ENCODE measurements at places on chromosomes 16 and 17.

DNA sequence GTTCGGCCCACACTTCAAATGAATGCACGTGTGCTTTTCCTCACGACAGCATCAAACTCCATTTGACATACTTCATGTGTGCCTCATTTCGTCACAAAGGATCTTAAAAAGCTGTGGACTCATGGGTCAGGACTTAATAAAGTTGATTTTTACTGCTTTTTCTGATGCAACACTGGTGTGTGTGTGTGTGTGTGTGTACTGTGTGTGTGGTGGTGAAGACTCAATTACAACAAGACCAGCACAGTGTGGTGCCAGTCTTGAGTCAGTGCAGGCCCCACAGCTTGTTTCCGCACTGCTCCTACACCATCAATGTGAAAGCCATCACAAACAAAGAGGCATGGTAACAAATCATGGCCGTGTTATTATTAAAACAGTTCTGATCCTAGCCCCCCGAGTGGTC is 17.7 kb downstream of the CDIP1 start:
- no peak for DNase-seq

GRCh38 chr16:51900221-51900780 is 646.6 kb downstream of the TOX3 start:
- DNase-seq, result no peak

- no peak for DNase-seq
Measured at GRCh38 chr17:2406271-2406902, 5.5 kb upstream of the MNT start.

DNA sequence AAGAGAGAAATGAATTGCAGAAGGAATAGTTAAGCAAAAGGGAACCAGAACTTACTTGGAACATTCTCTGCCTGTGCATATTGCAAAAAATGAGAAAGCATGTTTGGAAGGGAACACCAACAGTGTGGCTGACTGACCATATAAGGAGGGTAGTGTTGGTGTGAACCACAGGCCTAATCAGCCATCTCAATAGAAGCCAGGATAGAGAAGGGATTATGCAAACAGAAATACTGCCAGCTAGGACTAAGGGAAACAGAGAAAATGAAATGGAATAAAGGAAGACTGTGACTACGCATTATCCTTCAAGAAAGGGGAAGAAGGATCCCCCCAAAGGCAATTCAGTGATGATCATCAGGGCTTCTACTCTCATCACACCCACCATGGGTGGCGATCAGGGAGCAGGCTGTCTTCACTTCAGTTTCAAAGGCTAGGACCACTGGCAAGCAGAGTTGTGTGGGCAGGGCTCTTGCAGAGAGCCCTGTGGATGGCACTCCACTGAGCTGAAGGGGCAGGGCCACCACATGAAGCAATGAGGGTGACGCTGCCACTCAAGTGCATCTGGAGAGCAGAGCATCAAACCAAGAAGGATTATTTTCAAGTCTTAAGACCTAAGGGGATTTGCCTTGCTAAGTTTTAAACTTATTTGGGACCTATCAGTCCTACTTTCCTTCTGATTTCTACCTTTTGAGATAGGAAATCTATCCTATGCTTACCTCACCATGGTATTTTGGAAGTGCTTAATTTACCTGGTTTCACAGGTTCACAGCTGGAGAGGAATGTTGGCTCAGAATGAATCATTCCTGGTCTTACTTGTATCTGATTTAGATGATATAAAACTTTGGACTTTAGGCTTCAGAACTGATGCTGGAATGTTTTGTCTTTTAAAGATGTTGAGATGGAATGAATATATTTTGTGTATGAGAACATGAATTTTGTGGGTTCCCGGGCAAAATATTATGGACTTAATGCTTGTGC is 140.5 kb downstream of the SSH2 start:
- no peak for DNase-seq

DNA sequence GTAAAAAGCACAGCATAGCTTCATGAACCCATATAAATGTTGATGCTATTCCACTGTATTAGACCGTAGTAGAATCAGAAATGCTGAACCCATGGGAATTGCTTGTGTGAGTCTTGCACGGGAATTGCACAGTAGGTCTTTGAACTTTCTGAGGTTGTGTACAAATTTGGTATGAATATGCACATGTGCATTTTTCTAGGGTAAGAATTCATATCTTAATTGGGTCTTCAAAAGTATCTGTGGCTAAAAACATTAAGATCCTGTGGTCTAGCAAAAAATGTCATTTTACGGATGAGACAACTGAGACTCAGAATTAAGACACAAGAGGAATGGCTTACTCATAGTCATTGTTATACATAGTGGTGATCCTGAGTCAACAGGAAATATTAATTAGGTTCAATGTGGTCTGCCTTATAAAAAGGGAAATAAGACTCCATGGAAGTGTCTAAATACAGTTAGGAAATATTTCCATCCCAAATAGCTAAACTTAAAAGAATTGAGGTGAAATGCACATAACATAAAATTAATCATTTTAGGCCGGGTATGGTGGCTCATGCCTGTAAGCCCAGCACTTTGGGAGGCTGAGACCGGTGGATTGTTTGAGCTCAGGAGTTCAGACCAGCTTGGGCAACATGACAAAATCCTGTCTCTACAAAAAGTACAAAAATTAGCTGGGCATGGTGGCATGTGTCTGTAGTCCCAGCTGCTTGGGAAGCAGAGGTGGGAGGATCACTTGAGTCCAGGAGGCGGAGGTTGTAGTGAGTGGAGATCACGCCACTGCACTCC is 22.8 kb downstream of the TAOK1 start:
- no peak for DNase-seq

- DNase-seq, result no peak
Measured at GRCh38 chr16:2839650-2840450, 9.7 kb downstream of the ZG16B start.

DNA sequence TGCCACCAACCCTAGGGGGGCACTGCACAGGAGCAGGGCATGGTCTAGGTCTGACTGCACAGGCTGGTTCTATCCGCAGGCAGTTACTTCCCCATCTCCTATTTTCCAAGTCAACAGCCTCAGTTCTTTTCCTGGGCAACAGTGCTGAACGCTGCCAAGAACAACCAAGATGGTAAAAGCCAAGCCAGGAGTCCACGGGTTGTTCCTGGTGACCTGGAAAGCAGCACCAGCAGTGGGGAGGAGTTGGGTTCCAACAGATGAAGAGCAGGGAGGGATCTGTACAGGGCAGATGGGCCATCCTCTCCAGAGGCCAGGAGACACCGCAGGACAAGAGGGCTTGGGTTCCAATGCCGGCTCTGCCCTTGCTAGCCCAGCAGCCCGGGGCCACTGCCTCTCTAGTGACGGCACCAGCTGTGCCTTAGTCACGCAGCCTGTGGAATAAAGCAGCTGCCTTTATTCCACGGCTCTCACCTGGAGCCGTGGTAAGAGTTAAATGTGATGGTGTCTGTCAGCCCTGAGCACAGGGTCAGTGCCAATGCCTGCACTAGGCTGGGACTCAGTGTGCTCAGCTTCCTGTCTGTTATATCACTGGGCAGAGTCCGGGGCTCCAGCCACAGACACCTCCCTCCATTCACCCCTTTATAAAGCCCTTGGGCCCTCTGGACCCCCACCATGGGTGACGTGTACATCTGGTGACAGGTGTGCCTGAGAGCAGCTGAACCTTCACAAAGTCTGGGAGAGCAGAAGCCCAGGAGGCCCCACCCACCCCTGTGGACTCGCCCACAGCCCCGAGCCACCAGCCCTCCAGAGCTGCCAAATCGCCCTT is 44.9 kb downstream of the MARF1 start:
- no peak for DNase-seq

GRCh38 chr17:33284022-33284421 is 9.1 kb downstream of the ASIC2 start:
- no peak for DNase-seq

DNA sequence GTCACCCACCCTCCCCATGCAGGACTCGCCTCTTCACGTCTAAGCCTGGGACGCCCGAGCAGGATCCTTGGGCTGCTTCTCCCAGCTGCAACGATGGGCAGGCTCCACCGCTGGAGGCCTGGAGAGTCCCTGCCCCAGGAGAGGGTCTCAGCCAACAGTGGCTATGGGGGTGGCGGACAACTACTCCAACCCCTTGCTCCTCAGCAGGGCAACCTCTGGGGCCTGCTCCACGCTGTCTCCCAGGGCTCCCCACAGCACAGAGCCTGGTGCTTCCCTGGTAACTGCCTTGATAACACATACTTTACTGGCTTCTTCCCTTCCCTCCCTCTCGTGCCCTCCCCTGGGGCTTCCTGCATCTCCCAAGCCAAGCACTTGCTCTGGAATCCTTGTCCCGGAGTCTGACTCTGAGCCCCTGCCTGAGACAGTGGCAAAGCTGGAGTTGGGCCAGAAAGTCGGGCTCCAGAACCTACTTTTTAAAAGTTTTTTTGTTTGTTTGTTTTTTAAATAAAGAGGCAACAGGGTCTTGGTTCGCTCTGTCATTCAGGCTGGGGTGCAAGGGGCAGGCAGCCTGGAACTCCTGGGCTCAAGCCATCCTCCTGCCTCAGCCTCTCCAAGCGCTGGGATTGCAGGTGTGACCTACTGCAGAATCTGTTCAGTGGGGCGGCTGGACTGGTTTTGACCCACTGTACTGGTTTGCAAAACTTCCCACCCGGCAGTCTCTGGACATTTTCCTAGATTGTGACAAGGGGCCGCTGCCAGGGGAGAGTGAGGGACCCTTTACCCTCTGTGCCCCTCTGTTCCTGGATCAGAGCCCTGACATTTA is 99.4 kb downstream of the TNFRSF13B start:
- DNase-seq, result no peak

DNA sequence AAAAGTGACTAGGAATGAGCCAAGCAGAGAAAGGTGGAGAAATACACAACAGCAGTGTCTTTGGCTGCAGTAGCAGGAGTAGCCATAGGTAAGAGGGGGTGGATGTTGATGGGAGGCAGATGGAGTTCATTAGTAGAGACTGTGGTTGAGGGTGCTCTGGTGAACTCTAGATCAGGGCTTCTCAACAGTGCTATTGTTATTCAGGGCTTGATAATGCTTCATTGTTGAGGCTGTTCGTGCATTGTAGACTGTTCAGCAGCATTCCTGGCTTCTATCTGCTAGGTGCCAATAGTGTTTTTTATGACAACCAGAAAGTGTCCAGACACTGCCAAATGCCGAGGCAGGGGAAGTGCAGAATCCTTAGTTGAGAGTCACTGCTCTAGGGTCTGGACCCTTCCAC is 3.6 kb downstream of the ALKBH5 start:
- DNase-seq, result no peak

DNA sequence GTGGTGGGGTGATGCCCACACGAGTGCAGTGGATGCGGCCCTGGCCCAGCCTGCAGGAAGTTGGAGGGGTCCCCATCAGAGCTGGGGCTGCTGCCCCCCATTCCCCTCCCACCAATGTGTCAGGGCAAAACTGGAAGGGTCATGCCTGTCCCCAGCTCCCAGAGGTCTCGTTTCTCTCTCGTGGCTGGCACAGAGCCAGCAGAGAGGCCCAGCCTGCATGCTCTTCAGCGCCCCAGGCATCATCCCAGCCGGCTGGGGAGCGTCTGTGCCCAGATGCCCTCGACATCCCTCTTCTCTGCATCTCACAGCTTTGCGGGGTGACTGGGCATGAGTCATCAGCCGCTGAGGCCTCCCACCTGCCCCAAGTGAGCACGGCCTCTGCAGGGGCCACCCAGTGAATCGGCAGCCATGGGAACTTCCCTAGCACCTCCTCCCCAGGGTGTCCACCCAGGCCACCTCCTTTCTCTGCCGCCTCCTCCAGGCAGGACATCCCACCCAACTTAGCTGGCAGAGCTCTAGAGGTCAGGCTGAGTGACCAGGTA is 9.8 kb upstream of the CSNK1D start:
- no peak for DNase-seq

DNA sequence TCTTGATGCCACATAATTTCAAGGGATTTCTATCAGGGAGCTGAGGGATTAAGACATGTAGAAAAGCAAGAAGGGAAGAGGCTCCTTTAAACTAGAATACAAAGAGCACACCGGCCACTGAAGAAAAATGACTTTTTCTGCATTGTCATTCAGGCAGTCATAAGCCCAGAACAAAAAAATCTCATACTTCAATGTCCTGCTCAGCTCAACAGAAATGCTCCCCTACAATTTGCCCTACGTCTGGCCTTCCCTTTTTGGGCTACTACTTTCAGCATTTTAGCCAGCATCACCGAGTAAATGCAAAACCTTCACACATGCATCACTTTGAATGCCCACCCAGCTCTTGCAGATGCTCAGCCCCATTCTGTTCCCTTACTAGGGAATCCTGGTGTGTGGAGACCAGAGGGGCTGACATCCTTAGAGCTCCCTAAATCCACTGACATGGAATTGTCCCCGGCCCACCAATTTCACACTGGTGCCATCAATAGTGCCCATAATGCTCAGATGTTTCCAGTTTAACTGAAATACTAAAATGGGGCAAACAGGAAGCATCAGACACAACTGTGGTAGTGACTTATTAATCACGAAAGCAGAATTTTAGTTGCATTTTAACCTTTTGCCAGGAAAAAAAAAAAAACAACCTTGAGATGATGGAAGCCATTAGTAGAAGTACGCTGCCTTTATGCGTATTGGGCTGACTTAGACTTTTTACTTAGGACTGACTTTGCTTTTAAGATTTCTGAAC is 2.7 kb downstream of the MAP3K14 start:
- no peak for DNase-seq

GRCh38 chr17:74339537-74340195 is 13.6 kb downstream of the KIF19 start:
- no peak for DNase-seq

GRCh38 chr16:9402293-9402860 is 310.9 kb downstream of the HAPSTR1 start:
- DNase-seq, result no peak

DNA sequence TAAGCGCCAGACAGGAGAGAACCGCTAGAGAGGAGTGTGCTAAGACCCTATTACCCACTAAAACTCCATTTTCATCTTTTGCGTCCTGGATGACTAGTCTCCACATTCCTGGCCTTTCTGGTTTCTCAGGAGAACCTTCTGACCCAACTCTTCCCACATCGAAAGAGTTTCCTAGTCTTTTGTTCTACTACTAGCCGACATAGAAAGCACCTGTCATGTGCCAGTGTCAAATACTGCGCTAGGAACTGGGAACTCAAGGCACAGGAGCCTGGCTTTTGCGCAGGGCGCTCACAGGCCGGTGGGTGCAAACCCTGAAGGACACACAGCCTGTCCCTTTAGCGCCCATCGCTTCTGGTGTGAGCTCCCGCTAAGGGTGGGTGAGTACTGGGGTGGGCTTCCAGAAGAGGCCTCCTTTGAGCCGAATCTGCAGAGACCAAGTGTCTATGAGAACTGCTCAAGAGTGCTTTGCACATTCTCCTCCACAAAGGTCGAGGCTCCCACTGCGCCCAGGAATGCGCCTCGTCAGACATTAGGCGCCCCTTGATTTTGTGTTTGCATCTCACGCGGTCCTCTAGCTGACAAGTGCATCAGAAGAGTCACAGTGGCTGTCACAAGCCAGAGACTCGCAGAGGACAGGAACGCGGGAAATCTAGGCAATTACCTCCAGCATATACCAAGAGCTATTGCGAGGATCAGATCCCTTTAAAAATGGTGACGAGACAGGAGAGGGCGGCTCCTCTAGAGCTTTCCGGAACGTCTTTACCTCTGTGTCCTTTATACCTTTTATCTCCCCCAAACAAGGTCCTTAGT is 2.0 kb upstream of the PSMB3 start:
- no peak for DNase-seq

DNA sequence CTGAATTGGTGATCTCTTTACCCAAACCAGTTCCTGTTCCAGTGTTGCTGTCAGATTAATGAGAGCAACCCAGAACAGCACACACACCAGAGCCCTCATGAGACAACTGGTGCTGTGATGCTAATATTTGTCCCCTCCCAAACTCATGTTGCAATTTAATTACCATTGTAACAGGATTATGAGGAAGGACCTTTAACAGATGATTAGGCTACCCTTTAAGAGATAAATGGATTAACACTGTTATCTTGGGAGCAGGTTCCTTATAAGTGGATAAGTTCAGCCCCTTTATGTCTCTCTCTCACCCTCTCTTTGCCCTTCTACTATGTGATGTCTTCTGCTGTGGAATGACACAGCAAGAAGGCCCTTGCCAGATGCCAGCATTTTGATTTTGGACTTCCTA is 1.1 kb upstream of the CCDC182 start:
- DNase-seq, result no peak

All from stimulated activated CD4-positive, alpha-beta T cell treated with anti-CD3 and anti-CD28 coated beads, Interleukin-1b, Interleukin-23, amount 100 ng/mL, for 4 hours (primary cell).